Activated CD8-positive, alpha-beta T cell treated with anti-CD3 and anti-CD28 coated beads, Interleukin-2, amount 10 ng/mL, durations not matched to agents 7 days and 5 days (primary cell): ENCODE measurements at places on chromosomes 16 and 17. TPM values are rescaled to one million over a fixed set of nuclear protein-coding genes. Genes with fewer than 3 reads are reported as not detected.
A peak's percentile ranks its signal among the peaks of the same experiment; 100 is the strongest.

DNA sequence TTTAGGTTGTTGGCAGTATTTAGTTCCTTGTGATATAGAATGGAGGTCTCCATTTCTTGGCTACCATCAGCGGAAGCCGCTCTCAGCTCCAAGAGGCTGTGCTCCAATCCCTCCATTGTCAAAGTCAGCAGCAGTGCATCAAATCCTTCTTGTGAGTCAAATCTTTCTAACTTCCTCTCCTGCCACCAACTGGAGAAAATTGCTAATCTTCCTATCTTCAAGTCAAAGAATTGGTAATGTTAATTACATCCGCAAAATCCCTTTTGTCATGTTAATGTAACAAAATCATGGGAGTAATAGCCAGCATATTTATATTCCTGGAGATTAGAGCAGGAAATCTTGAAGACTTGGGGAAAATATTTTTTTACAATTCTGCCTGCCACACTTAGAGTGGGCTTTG lies 436.4 kb upstream of the DYNLRB2 start:
- no peak overlapping the region for H3K4me3 ChIP-seq
- no peaks in the 10 kb centered on the region for H3K27me3 ChIP-seq

GRCh38 chr16:4882633-4883285 lies 35.5 kb downstream of the UBN1 start:
- peaks cover 52% of the 10 kb centered on the region for H3K36me3 ChIP-seq
- no peak for DNase-seq
- H3K4me3 ChIP-seq: no peak overlapping the region
- H3K27me3 ChIP-seq: no peaks in the 10 kb centered on the region
- H3K27ac ChIP-seq: no peak overlapping the region
- no peaks in the 10 kb centered on the region for H3K4me1 ChIP-seq

DNA sequence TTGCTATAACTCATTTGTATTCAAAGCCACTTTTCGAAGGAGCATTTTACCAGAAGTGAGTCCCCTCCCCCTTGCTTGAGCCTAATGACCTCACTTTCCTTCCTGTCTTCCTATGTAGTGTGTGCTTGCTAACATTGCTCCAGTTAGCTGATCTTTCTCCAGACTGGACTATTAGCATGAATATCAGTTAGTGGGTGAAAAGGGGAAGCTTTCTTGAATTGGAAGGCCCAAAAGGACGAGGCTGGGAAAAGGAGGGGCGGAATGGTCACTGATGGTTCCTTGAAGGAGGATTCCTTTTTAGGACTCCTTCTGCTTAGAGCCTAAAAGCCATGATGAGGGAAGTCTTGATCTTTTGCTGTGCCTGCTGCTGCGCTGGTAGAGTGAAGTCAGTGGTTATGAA lies 11.9 kb downstream of the MAP3K3 start:
- peaks cover 17% of the 10 kb centered on the region for H3K4me1 ChIP-seq
- no peaks in the 10 kb centered on the region for H3K27me3 ChIP-seq
- no peak for DNase-seq
- peaks cover 27% of the 10 kb centered on the region for H3K36me3 ChIP-seq
- H3K27ac ChIP-seq: peak overlapping the region; percentile 19
- H3K4me3 ChIP-seq: no peak overlapping the region

- peaks cover 21% of the 10 kb centered on the region for H3K36me3 ChIP-seq
- H3K4me1 ChIP-seq: peaks cover 21% of the 10 kb centered on the region
- peaks cover 11% of the 10 kb centered on the region for H3K27me3 ChIP-seq
- H3K4me3 ChIP-seq: no peak overlapping the region
- H3K27ac ChIP-seq: no peak overlapping the region
- no peak for DNase-seq
Measured at GRCh38 chr17:39662551-39663339, 2.4 kb upstream of the TCAP start.

The PRSS33 gene
- total RNA-seq: not detected

The C17orf107 gene
- 1.1 TPM for total RNA-seq

The FOXC2 gene
- total RNA-seq: not detected

DNA sequence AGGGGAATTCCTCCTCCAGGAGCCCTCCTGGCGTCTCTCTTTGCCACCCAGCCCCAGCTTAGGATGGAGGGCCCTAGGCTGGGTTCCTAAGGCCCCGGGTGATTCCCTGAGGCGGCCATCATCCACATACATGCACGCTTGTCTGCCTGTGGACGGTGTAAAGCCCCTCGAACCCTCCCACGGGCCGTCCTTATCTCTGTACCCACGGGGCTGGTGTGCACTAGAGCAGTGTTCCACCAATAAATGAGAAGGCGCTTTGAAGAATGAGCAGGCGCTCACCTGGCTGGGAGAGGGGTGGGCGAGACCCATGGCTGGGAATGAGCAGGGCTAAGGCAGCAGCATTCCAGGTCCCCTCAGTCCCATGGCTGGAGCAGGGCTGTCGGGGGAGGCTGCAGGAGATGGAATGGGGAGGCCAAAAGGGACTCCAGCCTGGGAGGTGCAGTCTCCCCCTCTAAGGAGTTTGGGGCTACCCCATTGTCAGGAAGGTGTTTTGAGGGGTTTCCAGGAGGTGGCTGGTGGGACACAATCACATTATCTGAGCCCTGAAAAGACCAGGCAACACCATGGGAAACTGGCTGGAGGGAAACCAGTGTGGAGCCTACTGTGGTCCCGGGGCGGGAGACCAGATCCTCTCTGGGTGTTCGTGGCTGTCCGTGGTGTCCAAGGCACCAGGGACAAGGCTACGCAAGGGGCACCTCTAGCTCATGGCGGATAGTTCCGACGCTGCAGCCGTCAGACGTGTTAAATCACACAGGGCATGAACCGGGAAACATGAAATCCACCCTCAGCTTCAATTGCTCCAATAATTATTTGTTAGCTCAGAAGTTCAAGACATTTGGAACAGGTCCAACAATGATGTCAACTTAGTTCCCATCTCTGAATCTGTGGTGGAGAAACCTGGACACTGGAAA lies 87.5 kb upstream of the DNAH17 start:
- H3K4me3 ChIP-seq: no peak overlapping the region
- peaks cover 35% of the 10 kb centered on the region for H3K4me1 ChIP-seq
- peaks cover 15% of the 10 kb centered on the region for H3K36me3 ChIP-seq
- H3K27ac ChIP-seq: peak overlapping the region; percentile 54
- no peak for DNase-seq

GRCh38 chr17:34126496-34126895 lies 128.6 kb upstream of the CCL2 start:
- DNase-seq: no peak
- no peaks in the 10 kb centered on the region for H3K4me1 ChIP-seq
- H3K27me3 ChIP-seq: no peaks in the 10 kb centered on the region
- H3K36me3 ChIP-seq: no peaks in the 10 kb centered on the region

GRCh38 chr17:31680126-31680525 lies 178.9 kb downstream of the COPRS start:
- peaks cover 23% of the 10 kb centered on the region for H3K27me3 ChIP-seq
- peak; percentile 34 for DNase-seq
- no peak overlapping the region for H3K4me3 ChIP-seq
- no peak overlapping the region for H3K27ac ChIP-seq
- peaks cover 5% of the 10 kb centered on the region for H3K4me1 ChIP-seq
- H3K36me3 ChIP-seq: no peaks in the 10 kb centered on the region

DNA sequence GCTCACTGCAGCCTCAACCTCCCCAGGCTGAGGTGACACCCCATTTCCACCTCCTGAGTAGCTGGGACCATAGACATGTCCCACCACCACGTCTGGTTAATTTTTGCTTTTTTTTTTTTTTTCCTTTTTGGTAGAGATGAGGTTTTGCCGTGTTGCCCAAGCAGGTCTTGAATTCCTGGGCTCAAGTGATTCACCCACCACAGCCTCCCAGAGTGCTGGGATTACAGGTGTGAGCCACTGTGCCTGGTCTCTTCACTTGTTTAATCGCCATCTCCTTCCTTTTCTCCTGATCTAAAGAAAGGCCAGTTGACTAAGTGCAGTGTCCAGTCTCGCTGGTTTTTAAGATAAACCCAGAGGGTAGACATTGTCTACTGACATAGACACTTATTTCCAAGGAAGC lies 152.0 kb downstream of the C16orf95 start:
- no peak overlapping the region for H3K27ac ChIP-seq
- peaks cover 4% of the 10 kb centered on the region for H3K4me1 ChIP-seq
- H3K4me3 ChIP-seq: no peak overlapping the region
- no peaks in the 10 kb centered on the region for H3K27me3 ChIP-seq
- no peak for DNase-seq

GRCh38 chr16:9128346-9129342 lies 37.2 kb downstream of the HAPSTR1 start:
- H3K27me3 ChIP-seq: no peaks in the 10 kb centered on the region
- DNase-seq: no peak
- H3K36me3 ChIP-seq: peaks cover 15% of the 10 kb centered on the region
- H3K4me1 ChIP-seq: peaks cover 62% of the 10 kb centered on the region

- no peak overlapping the region for H3K27ac ChIP-seq
- DNase-seq: no peak
- no peak overlapping the region for H3K4me3 ChIP-seq
- H3K27me3 ChIP-seq: peaks cover 6% of the 10 kb centered on the region
- no peaks in the 10 kb centered on the region for H3K36me3 ChIP-seq
Measured at GRCh38 chr17:74543406-74543805, 2.5 kb downstream of the CD300C start.
